CMK (cell line): ENCODE measurements at places on chromosomes 12 and 14.

- no peak for DNase-seq
Measured at GRCh38 chr12:39441963-39442830, 723 bp downstream of the KIF21A start.

GRCh38 chr12:1083889-1084262 lies 92.9 kb downstream of the ERC1 start:
- DNase-seq = peak; percentile 22

- DNase-seq = no peak
Measured at GRCh38 chr14:102185360-102185759, 45.7 kb downstream of the WDR20 start.

DNA sequence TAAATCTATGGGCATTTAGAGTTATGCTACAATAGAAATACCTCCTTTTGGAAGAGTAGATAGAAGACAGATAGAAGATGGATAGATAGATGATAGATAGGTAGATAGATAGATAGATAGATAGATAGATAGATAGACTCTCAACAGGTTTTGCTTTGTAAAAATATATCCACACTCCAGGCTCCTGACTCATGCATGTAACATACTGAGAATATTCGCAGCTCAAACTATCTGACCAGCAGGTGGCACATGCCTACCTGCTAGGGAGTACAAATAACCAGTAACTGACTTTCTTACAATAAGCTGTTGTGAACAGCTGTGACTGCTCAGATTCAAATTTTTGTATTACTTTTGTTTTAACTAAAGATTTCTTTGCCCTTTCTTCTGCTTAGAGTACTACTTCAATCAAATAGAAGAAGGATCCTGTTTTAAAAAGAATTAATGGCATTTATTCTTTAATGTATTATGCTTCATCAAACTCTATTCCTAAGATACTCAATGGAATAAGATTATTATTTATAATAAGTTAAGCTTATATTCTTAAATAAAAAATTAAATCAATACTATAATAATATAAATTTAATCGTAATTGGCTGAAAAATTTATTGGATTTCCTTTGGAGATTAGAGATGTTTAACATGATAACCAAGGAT lies 15.8 kb upstream of the CPNE8 start:
- DNase-seq = no peak
